ENCODE measurements at places on chromosomes 11 and 22.

GRCh38 chr11:110704210-110704864 is 7.9 kb downstream of the ARHGAP20 start:
- no peaks in the 10 kb centered on the region for H3K27me3 ChIP-seq
- no peaks in the 10 kb centered on the region for H3K36me3 ChIP-seq
- H3K4me1 ChIP-seq = no peaks in the 10 kb centered on the region
- no peak overlapping the region for H3K27ac ChIP-seq

GRCh38 chr11:112518371-112518770 is 257.7 kb upstream of the PLET1 start:
- H3K4me1 ChIP-seq = no peaks in the 10 kb centered on the region
- no peaks in the 10 kb centered on the region for H3K27me3 ChIP-seq
- no peaks in the 10 kb centered on the region for H3K36me3 ChIP-seq
- no peak overlapping the region for H3K4me3 ChIP-seq
- no peak for DNase-seq

- DNase-seq = no peak
- H3K27me3 ChIP-seq = no peaks in the 10 kb centered on the region
- H3K36me3 ChIP-seq = no peaks in the 10 kb centered on the region
- no peak overlapping the region for H3K4me3 ChIP-seq
These were observed 97.3 kb downstream of the GALNT18 start for GRCh38 chr11:11524436-11525061.

DNA sequence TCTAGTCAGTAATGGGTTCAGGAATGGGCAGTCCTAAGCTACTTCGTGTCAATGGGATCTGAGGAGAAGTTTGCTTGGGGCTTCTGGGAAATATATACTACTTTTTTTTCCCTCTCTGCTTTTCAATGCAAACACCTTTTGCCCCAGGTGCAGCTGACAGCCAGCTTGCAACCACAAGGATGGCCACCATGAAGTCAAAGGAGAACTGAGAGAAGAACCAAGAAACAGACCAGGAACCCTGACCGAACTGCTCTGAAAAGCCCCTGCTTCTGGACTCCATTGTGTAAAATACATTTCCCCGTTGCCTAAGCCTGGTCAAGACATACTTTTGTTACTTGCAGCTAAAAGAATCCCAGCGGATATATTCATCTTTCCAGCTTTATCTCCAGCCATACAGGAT is 20.1 kb upstream of the CD44 start:
- DNase-seq = no peak
- H3K27ac ChIP-seq = no peak overlapping the region
- H3K36me3 ChIP-seq = no peaks in the 10 kb centered on the region
- H3K27me3 ChIP-seq = no peaks in the 10 kb centered on the region
- H3K4me3 ChIP-seq = no peak overlapping the region
- no peaks in the 10 kb centered on the region for H3K4me1 ChIP-seq

DNA sequence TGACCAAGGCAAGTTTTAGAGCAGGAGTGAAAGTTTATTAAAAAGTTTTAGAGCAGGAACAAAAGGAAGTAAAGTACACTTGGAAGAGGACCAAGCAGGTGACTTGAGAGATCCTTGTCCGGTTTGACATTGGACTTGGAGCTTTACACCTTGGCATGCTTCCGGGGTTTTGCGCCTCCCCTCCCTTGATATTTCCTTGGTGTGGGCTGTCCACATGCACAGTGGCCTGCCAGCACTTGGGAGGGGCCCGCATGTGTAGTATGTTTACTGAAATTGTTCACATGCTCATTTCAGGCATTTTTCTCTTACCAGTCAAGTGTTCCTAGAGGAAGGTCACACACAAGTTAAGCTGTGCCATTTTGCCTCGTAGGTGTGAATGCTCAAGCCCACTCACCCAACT is 19.0 kb upstream of the THRSP start:
- no peaks in the 10 kb centered on the region for H3K27me3 ChIP-seq
- H3K4me3 ChIP-seq = no peak overlapping the region
- no peaks in the 10 kb centered on the region for H3K36me3 ChIP-seq
- no peak for DNase-seq

GRCh38 chr22:47115518-47115890 is 353.1 kb downstream of the TBC1D22A start:
- H3K4me1 ChIP-seq = no peaks in the 10 kb centered on the region
- H3K36me3 ChIP-seq = no peaks in the 10 kb centered on the region
- peak; percentile 18 for DNase-seq
- H3K27ac ChIP-seq = no peak overlapping the region
- no peaks in the 10 kb centered on the region for H3K27me3 ChIP-seq

DNA sequence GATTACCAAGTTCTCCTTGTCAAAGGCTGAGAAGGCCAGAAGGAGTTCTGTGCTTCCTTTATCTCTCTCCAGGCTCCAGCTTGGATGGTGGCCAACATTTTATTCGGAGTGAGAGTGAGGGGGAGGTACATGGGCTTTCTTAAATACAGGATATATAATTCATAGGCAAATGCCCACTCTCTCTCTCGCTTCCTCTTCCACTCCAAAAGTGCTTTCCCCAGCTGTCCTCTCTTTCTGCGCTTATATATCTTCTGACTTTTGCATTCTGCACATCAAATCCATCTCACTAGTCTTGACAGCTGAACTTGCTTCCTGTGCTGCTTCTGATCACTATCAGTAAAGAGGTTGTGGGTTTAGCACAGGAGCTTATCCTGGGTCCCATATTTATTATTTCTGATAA is 125.4 kb upstream of the ARHGAP20 start:
- H3K27ac ChIP-seq = no peak overlapping the region
- DNase-seq = no peak
- H3K27me3 ChIP-seq = no peaks in the 10 kb centered on the region
- H3K4me3 ChIP-seq = no peak overlapping the region
- no peaks in the 10 kb centered on the region for H3K4me1 ChIP-seq
- H3K36me3 ChIP-seq = no peaks in the 10 kb centered on the region

DNA sequence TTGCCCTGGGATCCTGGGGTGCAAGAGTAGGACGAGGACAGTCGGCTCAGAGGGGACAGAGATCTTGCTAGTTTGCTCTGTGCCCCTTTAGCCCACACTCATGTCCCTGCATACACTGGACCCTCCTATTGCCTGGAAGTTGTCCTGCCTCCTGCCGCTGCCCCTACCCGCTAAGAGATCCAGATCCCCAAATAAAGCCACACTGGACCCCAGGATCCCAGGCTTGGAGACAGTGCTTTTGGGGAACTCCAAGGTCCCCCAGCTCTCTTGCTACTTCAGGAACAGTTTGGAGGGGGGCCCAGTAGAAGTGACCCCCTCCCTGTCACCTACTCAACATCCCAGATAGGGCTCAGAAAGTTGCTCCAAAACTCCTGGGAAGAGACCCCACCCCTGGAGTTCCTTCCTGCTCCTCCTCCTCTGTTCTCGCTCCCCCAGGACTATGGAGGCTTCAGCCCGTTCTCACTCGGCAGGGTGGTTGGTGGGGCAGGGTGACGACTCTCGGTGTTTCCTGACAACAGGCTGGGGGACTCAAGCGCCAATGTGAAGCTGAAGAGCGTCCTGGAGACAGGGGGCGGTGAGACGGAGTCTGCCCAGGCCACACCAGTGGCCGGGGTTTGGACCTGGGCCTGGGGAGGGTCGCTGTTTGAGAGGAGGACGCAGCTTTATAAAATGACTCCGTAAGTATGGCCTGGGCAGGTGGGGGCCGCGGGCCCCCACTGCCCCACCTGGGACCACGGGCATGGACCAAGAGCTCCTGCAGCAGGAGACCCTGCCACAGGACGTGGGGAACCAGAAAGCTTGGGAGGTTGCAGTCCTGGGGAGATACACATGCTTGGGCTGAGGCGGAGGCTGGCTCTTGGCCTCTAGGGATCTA is 19.2 kb upstream of the TUB start:
- H3K4me3 ChIP-seq = no peak overlapping the region
- no peak for DNase-seq
- no peaks in the 10 kb centered on the region for H3K36me3 ChIP-seq
- no peak overlapping the region for H3K27ac ChIP-seq
- H3K27me3 ChIP-seq = no peaks in the 10 kb centered on the region
- peaks cover under 1% of the 10 kb centered on the region for H3K4me1 ChIP-seq

DNA sequence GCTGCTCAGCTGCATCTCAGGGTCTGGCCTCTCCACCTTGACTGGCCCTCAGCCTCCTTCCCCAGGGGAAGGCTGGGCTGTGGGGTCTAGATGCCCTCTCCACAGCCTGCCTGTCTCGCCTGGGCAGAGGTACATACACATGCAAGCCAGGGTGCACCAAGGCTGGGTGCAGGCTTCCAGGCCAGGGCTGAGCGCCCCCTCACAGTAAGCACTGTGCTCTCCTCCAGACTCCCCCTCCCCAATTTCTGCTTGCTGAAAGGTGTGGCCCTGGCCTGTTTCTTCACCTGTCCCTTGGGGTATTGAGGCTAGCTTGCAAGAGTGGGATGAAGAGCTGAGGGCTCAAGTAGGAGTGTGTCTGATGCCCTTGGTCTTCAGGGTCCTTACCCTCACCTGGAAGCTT is 22.5 kb downstream of the RELT start:
- no peak overlapping the region for H3K4me3 ChIP-seq
- no peak overlapping the region for H3K27ac ChIP-seq
- no peak for DNase-seq
- peaks cover 3% of the 10 kb centered on the region for H3K36me3 ChIP-seq
- no peaks in the 10 kb centered on the region for H3K27me3 ChIP-seq

GRCh38 chr11:85749287-85749834 is 61.6 kb downstream of the SYTL2 start:
- 0 out of 3 replicates have a peak, but pooled peaks cover 1% of the 10 kb centered on the region for H3K36me3 ChIP-seq
- H3K27me3 ChIP-seq = no peaks in the 10 kb centered on the region
- H3K27ac ChIP-seq = no peak overlapping the region
- peaks cover 13% of the 10 kb centered on the region for H3K4me1 ChIP-seq
- DNase-seq = no peak
- no peak overlapping the region for H3K4me3 ChIP-seq

GRCh38 chr11:5631417-5631816 is 6.6 kb downstream of the TRIM34 start:
- no peak overlapping the region for H3K27ac ChIP-seq
- H3K4me3 ChIP-seq = no peak overlapping the region
- H3K36me3 ChIP-seq = peaks cover 2% of the 10 kb centered on the region

- no peaks in the 10 kb centered on the region for H3K27me3 ChIP-seq
- DNase-seq = no peak
- H3K4me1 ChIP-seq = peaks cover 18% of the 10 kb centered on the region
- no peak overlapping the region for H3K4me3 ChIP-seq
- H3K36me3 ChIP-seq = no peaks in the 10 kb centered on the region
These were observed 146.8 kb downstream of the DBX1 start for GRCh38 chr11:20013346-20014066.

DNA sequence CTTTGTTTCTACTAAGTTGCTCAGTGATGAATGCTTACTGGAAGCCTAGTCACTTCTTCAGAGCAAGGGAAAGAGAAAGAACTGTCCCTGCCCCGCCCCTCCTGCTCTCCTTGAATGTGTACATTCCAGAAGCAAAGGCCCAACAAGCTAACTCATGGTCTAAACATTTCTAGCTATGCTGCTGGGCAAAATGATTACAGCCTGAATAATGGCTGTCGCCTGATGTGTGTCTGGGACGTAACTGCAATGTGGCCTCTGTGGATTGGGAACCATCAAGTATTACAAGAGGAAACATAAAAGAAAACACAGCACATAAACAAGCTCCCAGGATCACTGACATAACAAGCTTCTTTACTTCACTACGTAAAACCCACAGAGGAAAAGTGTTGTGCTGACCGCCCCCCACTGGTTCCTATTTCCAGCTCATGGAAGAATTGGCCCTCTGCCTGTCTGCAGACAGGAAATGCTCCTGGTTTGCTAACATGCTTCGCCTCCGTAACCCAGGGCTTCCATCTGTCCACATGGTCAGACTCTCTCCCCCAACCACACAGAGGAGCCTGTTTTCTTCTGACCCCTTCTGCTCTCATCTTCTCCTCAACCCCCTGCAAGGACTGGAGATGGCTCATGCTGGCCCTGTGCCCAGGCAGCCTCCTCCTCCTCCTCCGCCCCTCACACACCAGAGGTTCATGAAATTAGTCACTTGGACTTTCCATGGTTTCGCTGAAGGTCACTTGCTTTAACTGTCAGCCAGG is 187.2 kb downstream of the MAML2 start:
- H3K4me3 ChIP-seq = no peak overlapping the region
- no peaks in the 10 kb centered on the region for H3K27me3 ChIP-seq
- no peaks in the 10 kb centered on the region for H3K36me3 ChIP-seq
- no peak overlapping the region for H3K27ac ChIP-seq
- peak; percentile 51 for DNase-seq

DNA sequence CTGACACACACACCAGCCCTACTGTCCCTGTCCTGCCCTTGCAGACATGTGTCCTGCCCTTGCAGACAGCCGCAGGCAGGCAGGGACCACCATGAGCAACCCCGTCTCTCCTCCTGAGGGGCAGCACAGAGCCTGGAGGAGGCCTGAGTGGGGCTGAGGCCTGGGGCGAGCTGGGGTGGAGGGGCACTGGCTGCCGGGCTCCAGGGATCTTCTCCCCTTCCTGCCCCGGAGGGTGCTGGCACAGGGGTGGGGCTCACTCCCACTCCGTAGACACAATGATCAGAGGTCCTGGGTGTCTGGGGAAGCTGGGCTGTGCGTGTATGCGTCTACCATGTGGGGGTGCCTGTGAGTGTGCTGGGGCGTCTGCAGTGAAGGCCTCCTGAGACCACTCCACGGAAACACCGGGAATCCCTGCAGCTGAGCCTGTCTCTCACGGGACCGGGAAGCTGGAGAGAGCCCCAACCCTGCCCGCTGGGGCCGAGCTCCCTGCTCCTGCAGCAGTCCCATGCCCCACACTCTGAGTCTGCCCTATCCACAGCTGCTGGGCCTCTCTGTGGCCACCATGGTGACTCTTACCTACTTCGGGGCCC is 588 bp downstream of the TSPAN32 start:
- H3K27me3 ChIP-seq = no peaks in the 10 kb centered on the region
- H3K36me3 ChIP-seq = no peaks in the 10 kb centered on the region
- no peak overlapping the region for H3K27ac ChIP-seq
- DNase-seq = no peak
- H3K4me3 ChIP-seq = no peak overlapping the region
- H3K4me1 ChIP-seq = no peaks in the 10 kb centered on the region

DNA sequence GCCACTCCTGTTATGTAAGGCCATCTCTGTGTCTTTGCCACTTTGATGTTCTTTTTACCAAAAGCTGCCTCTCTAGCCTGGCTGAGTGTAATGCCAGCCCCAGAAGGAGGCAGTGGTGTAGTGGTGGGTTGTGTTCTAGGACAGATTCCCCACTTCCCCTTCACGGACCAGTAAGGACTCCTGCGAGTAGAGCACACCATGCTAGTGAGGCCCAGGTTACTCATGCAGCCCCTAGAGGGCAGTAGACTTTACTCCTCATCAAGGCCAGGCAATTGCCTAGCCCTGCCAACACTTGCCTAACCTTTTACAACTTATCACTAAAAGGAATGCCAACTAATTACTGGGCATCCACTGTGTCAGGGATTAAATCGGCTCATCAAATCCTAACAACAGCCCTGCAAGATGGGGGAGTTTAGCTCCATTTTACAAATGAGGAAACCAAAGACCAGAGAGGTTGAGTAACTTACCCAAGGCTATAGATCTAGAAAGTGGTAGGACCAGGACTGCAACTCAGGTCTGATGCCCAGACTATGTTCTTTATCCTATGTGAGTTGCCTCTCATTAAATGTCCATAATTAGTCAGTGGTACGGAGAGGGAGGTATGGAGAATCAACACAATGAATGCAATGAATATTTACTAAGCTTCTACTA is 75.3 kb downstream of the APIP start:
- no peaks in the 10 kb centered on the region for H3K4me1 ChIP-seq
- peak; percentile 55 for DNase-seq
- H3K36me3 ChIP-seq = no peaks in the 10 kb centered on the region
- H3K27me3 ChIP-seq = no peaks in the 10 kb centered on the region
- H3K4me3 ChIP-seq = no peak overlapping the region

GRCh38 chr22:27876684-27877083 is 42.4 kb downstream of the PITPNB start:
- H3K27ac ChIP-seq = no peak overlapping the region
- no peak overlapping the region for H3K4me3 ChIP-seq
- DNase-seq = no peak
- peaks cover 12% of the 10 kb centered on the region for H3K36me3 ChIP-seq
